ENCODE measurements at places on chromosomes 11 and 22. TPM values are rescaled to one million over a fixed set of nuclear protein-coding genes. Genes with fewer than 3 reads are reported as not detected.

The RELT gene
- 13.7 TPM for total RNA-seq

DNA sequence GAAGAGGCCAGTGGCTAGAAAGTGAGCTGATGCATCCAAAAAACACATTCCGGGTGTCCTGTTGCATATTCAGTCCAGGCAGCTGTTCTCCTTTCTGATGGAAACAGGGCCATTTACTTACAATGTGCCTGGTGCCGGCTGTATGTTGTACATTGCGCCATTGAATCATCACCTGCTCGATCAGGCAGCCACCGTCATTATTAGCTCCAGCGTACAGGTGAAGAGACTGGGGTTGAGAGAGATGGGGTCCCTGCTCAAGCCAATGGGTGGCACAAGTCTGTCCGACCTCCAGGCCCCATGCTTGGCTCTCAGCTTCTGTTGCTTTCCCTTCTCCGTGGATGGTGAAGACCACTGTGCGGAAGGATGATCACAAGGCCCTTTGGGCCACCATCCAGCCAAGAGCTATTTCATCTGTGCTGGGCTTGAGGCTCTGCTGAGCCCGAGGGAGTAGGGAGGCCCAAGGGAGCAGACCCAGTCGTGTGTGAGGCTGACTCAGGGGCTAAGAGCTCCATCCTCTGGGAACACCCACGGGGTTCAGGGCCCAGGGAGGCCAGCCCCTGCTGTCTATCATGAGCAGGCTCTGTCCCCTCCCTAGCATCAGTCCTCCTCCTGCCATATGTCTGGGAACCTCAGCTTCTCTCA lies 20.7 kb upstream of the EMID1 start:
- no peak overlapping the region for H3K4me3 ChIP-seq
- DNase-seq = no peak
- H3K36me3 ChIP-seq = no peaks in the 10 kb centered on the region
- no peak overlapping the region for H3K27ac ChIP-seq

The POLR2F gene
- 124 TPM for total RNA-seq

The GAS2L1 gene
- total RNA-seq = 42.9 TPM

The HEPN1 gene
- not detected for total RNA-seq

The IGLL1 gene
- not detected for total RNA-seq

- no peak for DNase-seq
- H3K27me3 ChIP-seq = no peaks in the 10 kb centered on the region
- no peak overlapping the region for H3K27ac ChIP-seq
- H3K36me3 ChIP-seq = no peaks in the 10 kb centered on the region
These were observed 394.1 kb downstream of the MN1 start for GRCh38 chr22:27407369-27407985.

- H3K4me1 ChIP-seq = no peaks in the 10 kb centered on the region
- peaks cover 3% of the 10 kb centered on the region for H3K36me3 ChIP-seq
- H3K27ac ChIP-seq = no peak overlapping the region
These were observed 49.6 kb upstream of the SLC25A1 start for GRCh38 chr22:19228179-19228578.

- DNase-seq = no peak
- no peaks in the 10 kb centered on the region for H3K36me3 ChIP-seq
- H3K4me3 ChIP-seq = no peak overlapping the region
- H3K4me1 ChIP-seq = peaks cover 27% of the 10 kb centered on the region
These were observed 3.1 kb downstream of the HMBS start for GRCh38 chr11:119087747-119088241.

The KRTAP5-1 gene
- total RNA-seq = not detected

The ANO9 gene
- 24.5 TPM for total RNA-seq

GRCh38 chr11:123176785-123177184 lies 18.3 kb downstream of the CLMP start:
- H3K27me3 ChIP-seq = no peaks in the 10 kb centered on the region
- no peaks in the 10 kb centered on the region for H3K36me3 ChIP-seq
- H3K27ac ChIP-seq = no peak overlapping the region
- no peak overlapping the region for H3K4me3 ChIP-seq

GRCh38 chr22:46128606-46129005 lies 21.7 kb upstream of the PPARA start:
- DNase-seq = no peak
- no peaks in the 10 kb centered on the region for H3K27me3 ChIP-seq
- H3K27ac ChIP-seq = no peak overlapping the region
- no peak overlapping the region for H3K4me3 ChIP-seq

Measured in upper lobe of left lung (tissue), 6 donors.